ENCODE measurements at places on chromosomes 2 and 18.

GRCh38 chr2:171583566-171583965 lies 61.3 kb downstream of the CYBRD1 start:
- DNase-seq: no peak

DNA sequence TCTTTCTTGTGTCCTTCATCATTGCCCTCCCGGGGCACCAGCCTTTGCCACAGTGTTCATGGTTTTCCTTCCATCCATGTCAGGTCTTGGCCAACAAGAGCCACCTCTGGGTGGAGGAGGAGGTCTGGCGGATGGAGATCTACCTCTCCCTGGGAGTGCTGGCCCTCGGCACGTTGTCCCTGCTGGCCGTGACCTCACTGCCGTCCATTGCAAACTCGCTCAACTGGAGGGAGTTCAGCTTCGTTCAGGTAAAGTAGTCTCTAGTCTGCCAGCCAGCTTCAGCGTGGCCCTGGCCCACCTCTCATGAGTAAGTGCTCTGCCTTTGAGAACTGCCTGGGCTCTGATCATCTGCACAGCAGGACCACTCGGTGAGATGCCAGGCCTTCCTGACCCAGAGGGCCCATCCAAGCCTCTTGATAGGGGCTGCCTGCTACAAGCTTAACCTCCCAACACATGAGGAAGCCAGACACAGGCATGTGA lies 31.0 kb downstream of the STEAP3 start:
- DNase-seq: no peak

DNA sequence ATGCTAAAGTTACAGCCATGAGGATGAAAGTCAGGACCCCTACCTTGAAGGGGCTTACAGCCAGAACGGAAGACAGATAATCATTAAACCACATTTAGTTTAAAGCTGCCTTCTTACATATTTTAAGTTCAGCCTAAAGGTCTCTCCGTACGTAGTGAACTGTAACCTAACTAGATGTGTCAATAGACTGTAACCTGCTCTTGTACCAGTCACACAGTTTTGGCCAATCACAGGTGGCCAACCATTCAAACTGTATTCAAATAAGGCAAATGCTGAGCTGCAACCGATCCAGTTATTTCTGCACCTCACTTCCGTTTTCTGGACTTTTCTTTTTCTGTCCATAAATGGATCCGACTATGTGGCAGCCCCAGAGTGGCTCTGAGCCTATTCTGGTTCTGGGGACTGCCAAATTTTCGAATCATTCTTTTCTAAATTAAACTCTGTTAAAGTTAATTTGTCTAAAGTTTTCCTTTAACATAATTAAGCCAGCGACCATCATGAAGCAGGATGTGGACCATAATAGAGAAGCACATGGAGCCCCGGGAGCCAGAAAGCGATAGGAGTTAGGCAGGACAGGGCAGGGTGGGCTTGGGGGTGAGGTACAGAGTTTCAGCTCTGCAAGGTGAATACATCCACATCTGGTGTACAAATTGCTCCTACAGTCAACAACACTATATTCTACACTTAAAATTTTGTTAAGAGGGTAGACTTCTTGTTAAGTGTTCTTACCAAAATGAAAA lies 48.4 kb upstream of the YPEL5 start:
- no peak for DNase-seq

DNA sequence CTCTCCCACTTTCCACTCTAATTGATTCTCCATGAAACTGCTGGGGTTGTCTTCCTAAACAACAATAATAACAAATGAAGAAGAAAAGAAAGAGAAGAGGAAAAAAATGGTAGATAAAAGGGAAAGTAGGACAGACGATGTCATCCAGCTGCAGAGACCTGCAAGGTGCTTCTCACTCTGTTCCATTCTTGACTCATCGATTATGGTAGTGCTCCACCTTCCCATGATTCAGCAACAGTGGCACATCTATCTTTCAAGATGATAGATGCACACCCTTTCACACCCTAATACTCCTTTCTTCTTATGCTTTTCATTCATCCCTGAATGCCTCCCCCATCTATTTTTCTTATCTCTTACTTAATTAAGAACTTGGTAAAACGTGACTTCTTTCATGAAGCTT lies 610.2 kb downstream of the NR4A2 start:
- no peak for DNase-seq

GRCh38 chr2:105882341-105882740 lies 137.6 kb downstream of the NCK2 start:
- no peak for DNase-seq

DNA sequence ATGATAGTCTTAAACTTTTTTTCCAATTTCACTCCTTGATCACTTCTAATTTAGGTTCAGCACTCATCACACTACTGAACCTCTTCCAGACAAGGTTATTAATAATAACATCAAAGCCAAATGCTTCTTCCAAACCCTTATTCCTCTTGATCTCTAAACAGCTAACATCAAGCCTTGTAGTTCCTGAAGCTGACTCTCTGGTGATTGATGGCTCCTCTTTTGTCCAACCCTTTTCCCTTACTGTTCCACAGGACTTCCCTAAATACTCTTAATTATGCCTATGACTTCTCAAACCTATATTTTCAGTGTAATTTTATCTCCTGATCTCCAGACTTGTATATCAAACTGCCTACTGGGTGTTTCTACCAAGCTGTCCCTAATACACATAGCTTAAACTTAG lies 83.9 kb downstream of the FAM228A start:
- no peak for DNase-seq

DNA sequence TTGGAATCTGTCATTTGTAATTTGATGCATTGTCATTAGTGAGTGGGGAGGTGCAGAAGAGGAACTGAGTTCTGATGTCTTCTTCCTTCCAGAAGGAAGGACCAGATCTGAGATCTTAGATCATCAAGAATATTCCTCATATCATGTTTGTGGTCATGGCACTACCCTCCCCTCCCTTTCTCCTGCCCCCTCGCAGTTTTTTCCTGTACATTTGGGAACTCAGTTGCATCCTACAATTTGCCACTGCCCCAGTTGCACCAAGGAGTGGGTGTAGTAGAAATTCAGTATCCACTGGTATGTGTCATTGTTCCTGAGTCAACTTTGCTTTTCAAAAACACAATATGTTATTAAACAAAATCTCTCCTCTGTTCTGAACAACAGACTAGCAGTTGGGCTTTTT lies 26.6 kb upstream of the ACVR1 start:
- DNase-seq: no peak

DNA sequence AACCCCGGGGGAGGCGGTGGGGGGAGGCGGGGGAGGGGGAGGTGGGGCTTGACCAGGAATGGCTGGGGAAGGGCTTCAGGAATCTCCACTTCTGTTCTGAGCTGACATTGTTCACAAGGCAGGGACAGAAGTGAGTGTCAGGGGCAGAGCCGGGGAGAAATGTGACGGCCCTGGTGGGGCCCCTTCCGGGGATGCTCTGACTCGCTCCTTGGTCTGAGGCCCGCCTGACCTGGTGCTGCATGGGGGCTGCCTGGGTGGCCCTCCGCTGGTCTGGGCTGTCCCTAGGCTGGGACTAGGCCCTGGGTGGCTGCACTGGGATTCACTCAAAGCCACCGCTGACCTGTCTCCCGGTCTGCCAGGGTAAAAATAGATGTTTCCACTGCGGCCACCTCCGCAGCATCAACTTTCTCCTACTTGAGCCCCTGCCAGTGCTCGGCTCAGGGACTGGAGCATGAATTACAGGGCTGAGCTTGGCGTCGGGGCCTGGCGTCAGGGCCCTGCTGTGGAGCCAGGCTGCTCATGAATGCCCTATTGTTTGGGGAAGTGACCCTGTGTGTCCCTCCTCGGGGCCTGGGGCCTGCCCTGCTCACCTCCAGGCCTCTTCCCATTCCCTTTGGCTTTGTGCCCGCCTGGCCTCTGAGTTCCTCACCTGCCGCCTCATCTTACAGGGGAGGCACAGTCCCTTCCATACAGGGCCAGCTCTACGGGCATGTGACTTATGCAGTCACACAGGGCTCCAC lies 247.5 kb downstream of the DYSF start:
- no peak for DNase-seq

DNA sequence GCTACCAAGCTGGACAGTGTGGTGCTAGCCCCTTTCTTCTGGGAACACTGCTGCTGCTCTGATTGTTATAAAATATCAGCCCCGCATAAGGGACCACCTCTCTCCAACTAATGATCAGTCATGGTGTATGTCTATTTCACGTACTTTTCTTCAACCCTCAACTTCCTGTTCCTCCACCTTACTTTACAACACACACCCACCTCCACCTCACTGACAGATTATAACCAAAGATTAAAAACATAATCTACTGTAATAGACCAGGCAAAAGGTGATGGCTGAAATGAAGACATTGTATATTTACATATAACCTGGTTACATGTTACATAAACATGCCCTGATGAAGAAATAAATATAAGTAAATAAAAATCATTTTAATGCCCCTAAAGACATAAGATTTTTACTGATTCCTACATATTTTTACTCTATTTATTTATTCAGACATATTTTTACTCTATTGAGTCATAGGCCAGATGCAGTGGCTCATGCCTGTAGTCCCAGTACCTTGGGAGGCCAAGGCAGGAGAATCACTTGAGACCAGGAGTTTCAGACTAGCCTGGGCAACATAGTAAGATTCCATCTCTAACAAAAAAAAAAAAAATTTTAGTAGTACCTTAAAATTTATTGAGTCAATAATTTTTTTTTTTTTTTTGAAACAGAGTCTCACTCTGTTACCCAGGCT lies 12.8 kb downstream of the STK39 start:
- no peak for DNase-seq

DNA sequence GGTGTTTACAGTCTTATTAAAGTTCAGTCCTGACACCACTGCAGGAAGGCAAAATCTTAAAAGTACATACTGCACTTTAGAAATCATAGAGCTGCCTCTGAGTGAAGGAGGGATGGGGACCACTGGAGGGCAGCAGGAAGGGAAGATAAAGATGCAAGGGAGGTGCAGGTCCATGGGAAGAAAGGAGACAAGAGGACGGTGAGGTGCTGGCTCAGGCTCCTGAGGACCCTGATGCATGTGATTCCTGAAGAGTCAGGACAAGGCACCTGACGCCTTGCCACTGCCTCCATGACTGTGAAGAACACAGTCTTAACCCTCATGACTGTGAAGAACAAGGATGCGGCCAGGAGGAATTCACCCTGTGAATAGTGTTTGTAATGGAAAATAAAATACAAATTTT lies 116.2 kb upstream of the NPAS2 start:
- no peak for DNase-seq

DNA sequence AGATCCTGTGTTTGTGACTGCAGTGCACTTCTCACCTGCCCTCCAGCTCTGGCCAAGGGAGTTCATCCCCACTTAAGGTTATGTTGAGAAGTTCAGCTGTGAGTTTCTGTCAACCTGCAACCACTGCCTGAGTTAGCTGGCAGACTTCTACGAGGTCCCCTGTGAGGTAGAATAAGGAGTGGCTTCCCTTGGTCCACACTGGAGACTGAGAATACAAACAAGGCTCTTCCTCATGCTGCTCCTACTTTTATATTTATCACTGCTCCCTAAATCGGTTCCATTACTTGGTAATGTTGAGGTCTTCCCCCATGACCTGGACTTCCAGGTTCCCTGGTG lies 353.2 kb upstream of the CWC22 start:
- no peak for DNase-seq

DNA sequence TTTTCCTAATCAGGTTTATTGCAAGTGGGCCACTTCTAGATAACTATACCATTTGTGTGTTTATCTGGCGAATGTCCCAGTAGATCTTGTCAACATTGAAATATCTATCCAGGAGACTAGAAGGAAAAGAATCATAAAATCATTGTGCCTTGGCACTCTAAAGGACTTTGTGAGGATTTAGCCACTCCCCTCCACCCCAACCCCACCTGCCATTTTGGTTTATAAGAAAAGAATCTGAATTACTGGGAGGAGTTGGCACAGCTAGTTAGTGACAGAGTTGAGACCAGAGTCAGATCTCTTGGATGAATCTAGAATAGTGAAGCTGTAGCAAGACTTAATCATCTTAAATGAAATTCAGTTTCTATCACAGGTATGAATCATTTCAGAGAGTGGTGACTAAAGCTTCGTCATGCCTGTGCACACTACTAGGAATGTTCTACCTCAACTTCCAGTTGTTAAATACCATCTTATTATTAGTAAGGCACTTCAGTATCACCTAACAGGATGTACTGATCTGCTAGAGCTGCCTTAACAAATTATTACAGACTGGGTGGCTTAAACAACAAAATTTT lies 212.7 kb upstream of the SLC14A2 start:
- DNase-seq: no peak

- DNase-seq: peak; percentile 29
Observed at GRCh38 chr2:133484106-133484505, 84.2 kb downstream of the NCKAP5 start.

- DNase-seq: no peak
Observed at GRCh38 chr2:150552041-150552820, 64.8 kb upstream of the RND3 start.

GRCh38 chr2:121649149-121649595 lies at the start of gene CLASP1:
Gene CLASP1 (minus strand): TSS chr2:121649462. CDS start chr2:121605895, 43,567 bp downstream.
- no peak for DNase-seq

DNA sequence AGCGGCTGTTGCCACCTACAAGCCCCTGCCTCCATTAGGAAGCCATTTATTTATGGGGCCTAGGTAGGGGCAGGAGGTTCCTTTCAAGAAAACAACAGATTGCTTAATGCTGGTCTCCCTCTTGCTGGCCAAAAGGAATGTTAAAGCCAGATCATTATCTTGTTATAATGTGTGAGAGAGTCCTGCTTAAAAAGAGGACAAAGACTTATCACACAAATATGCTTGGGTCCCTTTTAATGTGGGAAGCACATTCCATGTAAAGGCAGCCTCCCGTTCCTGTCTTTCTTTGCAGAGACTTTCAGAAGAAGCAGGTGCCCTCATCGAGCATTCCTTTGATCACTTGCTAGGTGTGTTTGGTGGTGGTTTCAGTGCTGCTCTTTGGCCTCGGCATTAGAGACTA lies 76.4 kb downstream of the AGAP1 start:
- DNase-seq: no peak

- no peak for DNase-seq
Observed at GRCh38 chr2:1738163-1738562, 6.2 kb downstream of the PXDN start.

GRCh38 chr2:63569740-63570139 lies 18.5 kb downstream of the WDPCP start:
- no peak for DNase-seq

GRCh38 chr2:61750624-61751023 lies 103.2 kb downstream of the FAM161A start:
- DNase-seq: no peak

DNA sequence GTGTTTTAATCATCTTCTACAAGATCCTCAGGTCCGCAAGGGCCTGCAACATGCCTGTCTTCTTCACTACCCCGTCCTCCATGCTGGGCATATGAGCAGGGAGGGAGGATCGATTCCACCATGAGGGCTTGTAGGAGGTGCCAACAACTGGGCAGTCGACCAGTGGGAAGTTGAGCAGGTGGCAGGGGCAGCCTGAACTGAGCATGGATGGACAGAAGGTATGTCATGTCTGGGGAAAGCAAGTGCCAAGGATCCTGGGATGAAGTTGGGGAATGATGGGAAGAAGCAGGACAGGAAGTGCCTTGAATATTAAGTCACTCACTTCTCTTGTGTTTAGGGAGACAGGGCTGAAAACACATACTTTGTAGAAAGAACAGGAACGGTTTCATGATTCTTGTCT lies 44.7 kb downstream of the CTIF start:
- no peak for DNase-seq

GRCh38 chr2:24667542-24667941 lies 125.6 kb downstream of the PTRHD1 start:
- DNase-seq: no peak

All from HFF-Myc (cell line).